ENCODE measurements at places on chromosomes 7 and 10. TPM values are rescaled to one million over a fixed set of nuclear protein-coding genes. Genes with fewer than 3 reads are reported as not detected.

DNA sequence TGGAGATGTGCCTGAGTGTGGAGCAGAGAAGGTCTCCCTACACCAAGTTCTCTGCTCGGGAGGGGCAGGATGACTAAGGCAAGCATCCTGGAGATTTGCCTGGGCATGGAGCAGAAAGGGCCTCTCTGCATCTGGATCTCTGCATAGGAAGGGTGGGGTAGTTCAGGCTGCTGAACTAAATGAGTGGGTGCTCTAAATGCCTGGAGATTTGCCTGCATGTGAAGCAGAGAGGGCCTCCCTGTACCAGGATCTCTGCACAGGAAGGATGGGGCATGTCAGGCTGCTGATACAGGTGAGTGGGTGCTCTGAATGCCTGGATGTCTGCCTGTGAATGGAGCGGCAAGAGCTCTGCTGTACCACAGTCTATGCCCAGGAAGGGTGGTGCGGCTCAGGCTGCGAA, 680.7 kb downstream of the SUGCT start:
- no peaks in the 10 kb centered on the region for H3K4me1 ChIP-seq
- no peak overlapping the region for H3K4me3 ChIP-seq
- no peaks in the 10 kb centered on the region for H3K36me3 ChIP-seq
- no peak for DNase-seq
- no peak overlapping the region for H3K27ac ChIP-seq
- no peaks in the 10 kb centered on the region for H3K27me3 ChIP-seq

DNA sequence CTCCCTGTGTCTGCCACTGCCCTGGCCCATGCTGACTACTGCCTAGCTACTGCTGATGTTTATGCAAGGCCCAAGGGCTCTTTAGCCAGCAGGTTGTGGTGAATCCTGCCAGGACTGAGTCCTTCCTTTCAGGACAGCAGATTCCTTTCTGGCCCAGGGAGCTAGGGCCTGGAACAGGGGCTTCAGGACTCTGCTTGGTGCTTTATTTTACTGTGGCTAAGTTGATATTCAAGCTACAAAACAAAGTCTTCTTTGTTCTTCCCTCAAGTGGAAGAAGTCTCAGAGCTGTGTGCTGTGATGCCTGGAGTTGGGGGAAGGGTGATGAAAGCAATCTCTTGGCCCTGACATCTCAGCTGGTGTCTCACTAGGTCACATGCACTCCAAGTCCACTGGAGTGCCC, 66.2 kb upstream of the NME8 start:
- no peaks in the 10 kb centered on the region for H3K4me1 ChIP-seq
- no peak overlapping the region for H3K27ac ChIP-seq
- H3K4me3 ChIP-seq: no peak overlapping the region
- DNase-seq: no peak

- no peak overlapping the region for H3K4me3 ChIP-seq
- no peaks in the 10 kb centered on the region for H3K27me3 ChIP-seq
- no peaks in the 10 kb centered on the region for H3K36me3 ChIP-seq
- DNase-seq: no peak
These were observed 15.9 kb upstream of the SCRN1 start for GRCh38 chr7:30005464-30005863.

GLRX3 gene
- 78.0 TPM for total RNA-seq

Data from PC-9 (cell line).